Esophagus mucosa (tissue), 1 donor: ENCODE measurements at places on chromosomes 5 and 9. TPM values are rescaled to one million over a fixed set of nuclear protein-coding genes. Genes with fewer than 3 reads are reported as not detected.

DNA sequence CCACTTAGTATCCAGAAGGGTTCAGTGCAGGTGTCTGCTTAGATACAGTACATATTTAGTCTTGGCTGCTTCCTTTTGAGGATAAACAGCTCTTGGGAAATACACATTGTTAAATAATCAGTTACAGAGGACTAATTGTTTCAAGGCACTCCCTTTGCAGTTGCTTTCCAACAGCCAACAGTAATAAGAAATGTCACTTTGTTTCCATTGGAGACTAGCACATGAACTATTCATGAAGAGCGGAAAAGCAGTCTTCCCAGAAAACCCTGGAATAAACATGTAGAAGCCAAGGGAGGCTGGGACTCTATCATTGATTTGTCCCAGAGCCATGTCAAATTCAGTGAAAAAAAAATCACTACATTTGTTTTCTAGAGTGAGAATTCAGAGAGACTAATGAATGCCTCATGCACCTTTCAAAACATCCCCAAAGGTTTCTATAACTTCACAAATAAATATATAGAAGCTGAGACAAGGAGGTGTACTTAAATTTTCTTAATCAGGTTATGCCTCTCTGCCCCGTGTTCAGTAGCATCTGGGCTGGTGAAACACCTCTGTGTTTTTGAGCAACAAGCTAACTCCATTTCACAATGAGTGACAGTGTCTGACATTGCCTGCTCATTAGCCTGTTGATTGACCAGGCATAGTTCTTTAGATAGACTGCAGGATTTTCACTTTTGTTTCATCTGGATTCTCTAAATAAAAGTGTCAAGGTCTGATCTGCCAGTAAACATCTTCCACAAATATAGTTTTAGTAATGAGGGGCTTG is 271.5 kb downstream of the ARRDC3 start:
- ATAC-seq = peak; percentile 48

DNA sequence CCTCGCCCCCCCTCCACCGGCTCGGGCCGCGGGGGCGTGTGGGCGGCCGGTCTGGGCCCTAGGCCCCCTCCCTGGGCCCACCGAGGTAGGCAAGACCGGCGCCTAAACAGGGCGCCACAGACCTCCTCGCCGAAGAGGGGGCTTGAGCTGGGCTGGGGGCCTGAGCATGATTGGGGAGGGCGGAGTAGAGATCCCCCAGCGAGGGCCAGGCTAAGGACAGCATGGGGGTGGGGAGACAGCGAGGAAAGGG is 108.9 kb downstream of the PSD2 start:
- ATAC-seq = peak; percentile 3

- ATAC-seq = no peak
These were observed 62.1 kb downstream of the KLF9 start for GRCh38 chr9:70352356-70352755.

DNA sequence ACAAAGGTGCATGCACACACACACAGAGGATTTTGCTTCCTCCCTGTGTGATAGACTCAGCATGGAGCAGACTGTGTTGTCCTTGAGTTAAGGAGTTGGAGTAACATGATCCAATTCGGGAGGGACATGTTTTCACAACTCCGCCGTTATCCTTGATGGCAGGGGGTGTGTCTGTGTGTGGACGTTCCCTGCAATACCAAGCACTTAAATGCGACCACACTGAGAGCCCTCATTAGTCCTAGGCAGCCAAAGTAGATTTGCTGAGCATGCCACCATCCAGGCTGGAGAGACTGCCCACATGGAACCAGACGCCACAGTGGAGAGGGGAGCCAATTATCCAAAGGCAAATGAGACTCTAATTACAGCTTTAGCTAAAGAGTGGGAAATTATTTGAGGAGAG is 140.1 kb downstream of the DOCK2 start:
- ATAC-seq = no peak

The CBY3 gene
- not detected for total RNA-seq
